Lower lobe of right lung (tissue), 2 donors: ENCODE measurements at places on chromosomes 3 and 15. TPM values are rescaled to one million over a fixed set of nuclear protein-coding genes. Genes with fewer than 3 reads are reported as not detected.

DNA sequence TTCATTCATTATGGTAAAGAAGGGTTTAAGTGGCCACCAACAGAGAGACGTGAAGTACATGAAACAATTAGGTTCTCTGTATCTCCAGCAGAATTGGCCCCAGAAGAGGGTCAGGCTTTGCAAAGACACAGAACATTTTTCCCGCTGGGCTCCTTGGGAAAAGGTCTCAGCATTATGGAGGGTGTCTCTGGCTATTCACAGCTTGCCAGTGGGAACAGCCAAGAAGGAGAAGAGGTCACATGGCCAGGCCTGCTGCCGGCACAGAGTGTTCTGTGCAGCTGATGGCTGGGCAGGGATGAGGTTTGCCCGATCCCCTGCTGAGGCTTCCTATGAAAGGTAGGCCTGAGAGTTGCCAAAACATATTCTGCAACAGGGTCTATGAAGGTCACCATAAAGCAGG, 77.8 kb upstream of the LPP start:
- no peak overlapping the region for H3K4me3 ChIP-seq
- no peaks in the 10 kb centered on the region for H3K4me1 ChIP-seq
- peak overlapping the region; percentile 58 for H3K27ac ChIP-seq
- no peaks in the 10 kb centered on the region for H3K36me3 ChIP-seq
- no peak for DNase-seq
- H3K27me3 ChIP-seq: no peaks in the 10 kb centered on the region

DNA sequence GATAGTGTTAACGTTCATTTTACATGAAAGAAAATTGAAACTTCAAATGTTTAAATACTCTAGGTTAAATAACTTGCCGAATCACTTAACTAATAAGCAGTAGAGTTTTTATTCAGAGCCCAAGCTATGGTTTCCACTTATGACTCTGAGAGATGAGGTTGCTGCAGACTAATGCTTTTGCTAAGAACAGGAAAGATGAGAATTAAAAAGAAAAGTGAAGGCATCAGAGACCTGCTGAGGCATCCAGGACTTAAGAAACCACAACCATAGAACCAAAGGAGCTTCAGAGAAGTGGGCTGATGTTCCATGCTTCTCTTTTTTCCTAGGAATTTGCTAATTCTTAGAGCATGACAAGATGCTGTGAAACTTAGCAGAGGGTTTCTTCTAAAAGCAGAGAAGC, 9.5 kb downstream of the HMG20A start:
- no peak overlapping the region for H3K4me3 ChIP-seq
- H3K27ac ChIP-seq: no peak overlapping the region
- H3K36me3 ChIP-seq: no peaks in the 10 kb centered on the region
- no peaks in the 10 kb centered on the region for H3K4me1 ChIP-seq

DNA sequence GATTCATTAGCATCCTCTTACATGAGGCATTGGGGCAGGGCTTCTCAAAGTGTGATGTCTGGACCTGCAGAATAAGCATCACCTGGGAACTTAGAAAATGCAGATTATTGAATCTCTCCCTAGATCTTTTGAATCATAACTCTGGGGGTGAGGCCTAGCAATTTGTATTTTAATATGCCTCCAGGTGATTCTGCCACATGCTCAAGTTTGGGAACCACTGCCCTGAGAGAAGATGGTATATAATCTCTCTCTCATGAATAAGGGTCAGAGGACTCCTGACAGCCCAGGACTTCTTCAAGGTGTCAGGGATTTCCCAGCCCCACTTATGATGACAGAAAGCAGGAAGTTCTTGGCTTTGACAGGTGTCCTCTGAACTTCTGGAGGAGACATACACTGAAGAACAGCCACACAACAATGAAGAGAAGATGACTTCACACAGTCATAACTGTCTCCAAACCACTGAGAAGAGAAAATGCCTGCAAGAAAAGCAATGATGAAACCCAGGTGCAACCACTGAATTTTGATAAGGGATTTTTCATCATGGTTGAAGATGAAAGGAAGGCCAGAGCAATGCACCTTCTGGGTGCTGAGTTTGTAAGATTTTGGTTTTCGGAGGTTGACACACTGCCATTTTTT, 211.9 kb upstream of the MRPL3 start:
- H3K27me3 ChIP-seq: no peaks in the 10 kb centered on the region
- H3K4me1 ChIP-seq: no peaks in the 10 kb centered on the region
- no peak overlapping the region for H3K27ac ChIP-seq
- no peak overlapping the region for H3K4me3 ChIP-seq
- DNase-seq: no peak
- no peaks in the 10 kb centered on the region for H3K36me3 ChIP-seq

DNA sequence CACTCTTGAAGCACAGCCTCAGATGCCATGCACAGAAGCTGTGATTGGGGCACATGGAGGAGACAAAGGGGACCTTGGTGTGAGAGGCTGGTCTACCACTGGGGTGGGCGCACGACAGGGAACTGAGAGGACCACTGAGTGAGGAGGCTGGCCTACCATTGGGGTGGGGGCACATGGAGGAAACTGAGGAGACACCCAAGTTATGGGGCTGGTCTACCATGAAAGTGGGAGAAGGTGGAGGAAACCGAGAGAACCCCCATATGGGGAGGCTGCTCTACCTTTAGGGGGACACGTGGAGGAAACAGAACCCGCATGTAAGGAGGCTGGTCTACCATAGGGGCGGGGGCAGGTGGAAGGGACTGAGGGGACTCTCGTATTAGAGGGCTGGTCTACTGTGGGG, 153.4 kb downstream of the FBLN2 start:
- H3K27me3 ChIP-seq: peaks cover 10% of the 10 kb centered on the region
- no peaks in the 10 kb centered on the region for H3K36me3 ChIP-seq
- H3K27ac ChIP-seq: no peak overlapping the region
- DNase-seq: no peak
- no peak overlapping the region for H3K4me3 ChIP-seq

- H3K27me3 ChIP-seq: peaks cover 23% of the 10 kb centered on the region
- peak within 1 kb of the TSS; percentile 41 for H3K4me3 ChIP-seq
Measured at GRCh38 chr3:48595075-48595525, at the start of gene COL7A1. Gene COL7A1 (minus strand): TSS chr3:48595329. CDS start chr3:48595159, 170 bp downstream.

GRCh38 chr15:89186803-89187202, 34.6 kb downstream of the RLBP1 start:
- H3K27me3 ChIP-seq: no peaks in the 10 kb centered on the region
- H3K36me3 ChIP-seq: peaks cover 95% of the 10 kb centered on the region
- peaks cover 11% of the 10 kb centered on the region for H3K4me1 ChIP-seq
- no peak for DNase-seq

GRCh38 chr3:50163572-50164455, 8.7 kb downstream of the SEMA3F start:
- H3K36me3 ChIP-seq: peaks cover 3% of the 10 kb centered on the region
- peaks cover 96% of the 10 kb centered on the region for H3K4me1 ChIP-seq
- H3K27me3 ChIP-seq: no peaks in the 10 kb centered on the region
- H3K4me3 ChIP-seq: no peak overlapping the region

DNA sequence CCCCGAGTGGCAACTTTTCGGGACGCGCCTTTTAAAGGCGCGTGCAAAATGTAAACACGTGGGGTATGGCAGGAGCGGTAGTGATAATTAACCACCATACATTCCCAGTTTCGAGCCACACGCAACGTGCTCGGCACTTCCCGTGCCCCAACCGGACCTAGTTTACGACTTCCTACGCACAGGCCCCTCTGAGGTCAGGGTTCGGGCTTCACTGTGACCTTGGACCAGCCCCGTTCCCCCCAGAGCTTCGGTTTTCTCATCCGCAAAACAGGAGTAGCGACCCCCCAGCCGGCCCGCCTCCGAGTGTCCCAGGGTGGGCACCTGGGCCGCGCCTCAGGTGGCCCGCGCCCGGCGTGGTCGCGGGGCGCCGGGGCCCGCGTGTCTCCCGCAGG, 451 bp downstream of the CHCHD4 start:
- peak overlapping the region; percentile 99 for H3K27ac ChIP-seq
- peak; percentile 80 for DNase-seq
- peak overlapping the region; percentile 95 for H3K4me3 ChIP-seq
- H3K4me1 ChIP-seq: peaks cover 43% of the 10 kb centered on the region
- H3K36me3 ChIP-seq: peaks cover 35% of the 10 kb centered on the region

GRCh38 chr3:181384970-181385369, 326.8 kb upstream of the SOX2 start:
- no peaks in the 10 kb centered on the region for H3K4me1 ChIP-seq
- H3K27ac ChIP-seq: no peak overlapping the region
- H3K36me3 ChIP-seq: no peaks in the 10 kb centered on the region
- DNase-seq: no peak
- H3K4me3 ChIP-seq: no peak overlapping the region

GRCh38 chr3:95586754-95587153, 1227.6 kb upstream of the EPHA6 start:
- no peak overlapping the region for H3K4me3 ChIP-seq
- H3K4me1 ChIP-seq: no peaks in the 10 kb centered on the region

DNA sequence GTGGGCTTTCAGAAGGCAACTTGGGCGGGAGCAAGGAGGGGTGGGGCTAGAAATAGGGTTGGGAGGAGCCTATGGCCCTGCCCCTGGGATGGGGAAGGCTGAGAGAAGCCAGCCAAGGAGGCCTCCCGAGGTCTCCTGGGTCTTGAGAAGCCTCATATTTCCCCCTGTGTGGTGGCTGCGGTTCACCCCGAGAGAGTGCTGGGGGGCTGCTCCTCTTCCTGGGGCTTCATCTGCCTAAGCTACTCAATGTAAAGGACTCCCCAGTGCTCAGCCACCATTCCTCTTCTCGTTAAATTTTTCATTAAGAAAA, 174.3 kb downstream of the SMAD6 start:
- no peak for DNase-seq
- H3K27ac ChIP-seq: no peak overlapping the region
- H3K4me1 ChIP-seq: peaks cover 10% of the 10 kb centered on the region
- H3K4me3 ChIP-seq: no peak overlapping the region

- no peaks in the 10 kb centered on the region for H3K27me3 ChIP-seq
- peaks cover 12% of the 10 kb centered on the region for H3K4me1 ChIP-seq
- no peak overlapping the region for H3K4me3 ChIP-seq
- DNase-seq: no peak
- peaks cover 85% of the 10 kb centered on the region for H3K36me3 ChIP-seq
- H3K27ac ChIP-seq: no peak overlapping the region
Measured at GRCh38 chr15:64138331-64138941, 13.1 kb upstream of the SNX22 start.

- DNase-seq: no peak
- H3K27me3 ChIP-seq: no peaks in the 10 kb centered on the region
- H3K4me3 ChIP-seq: no peak overlapping the region
- H3K36me3 ChIP-seq: no peaks in the 10 kb centered on the region
Measured at GRCh38 chr3:187382609-187383151, 14.5 kb downstream of the RTP4 start.

C15orf39 gene
- total RNA-seq: 36.3 TPM

CAND2 gene
- 6.4 TPM for total RNA-seq

CLDND1 gene
- total RNA-seq: 91.2 TPM

CYP8B1 gene
- total RNA-seq: not detected

HMCES gene
- 28.1 TPM for total RNA-seq

LRTM1 gene
- not detected for total RNA-seq

ASB14 gene
- total RNA-seq: 0.50 TPM

GP9 gene
- 2.6 TPM for total RNA-seq

CFAP20DC gene
- 0.71 TPM for total RNA-seq

CACNA1D gene
- 33.6 TPM for total RNA-seq

DMXL2 gene
- 68.3 TPM for total RNA-seq

CHAC1 gene
- 1.8 TPM for total RNA-seq

SH3GL3 gene
- total RNA-seq: 2.6 TPM

SERINC4 gene
- total RNA-seq: not detected

RLBP1 gene
- not detected for total RNA-seq

CASR gene
- total RNA-seq: not detected

STXBP5L gene
- not detected for total RNA-seq

FETUB gene
- not detected for total RNA-seq
